HCEC 1CT (cell line): ENCODE measurements at places on chromosomes 16 and 17.

GRCh38 chr16:30528799-30529457 lies 2.6 kb upstream of the ZNF768 start:
- DNase-seq = no peak

DNA sequence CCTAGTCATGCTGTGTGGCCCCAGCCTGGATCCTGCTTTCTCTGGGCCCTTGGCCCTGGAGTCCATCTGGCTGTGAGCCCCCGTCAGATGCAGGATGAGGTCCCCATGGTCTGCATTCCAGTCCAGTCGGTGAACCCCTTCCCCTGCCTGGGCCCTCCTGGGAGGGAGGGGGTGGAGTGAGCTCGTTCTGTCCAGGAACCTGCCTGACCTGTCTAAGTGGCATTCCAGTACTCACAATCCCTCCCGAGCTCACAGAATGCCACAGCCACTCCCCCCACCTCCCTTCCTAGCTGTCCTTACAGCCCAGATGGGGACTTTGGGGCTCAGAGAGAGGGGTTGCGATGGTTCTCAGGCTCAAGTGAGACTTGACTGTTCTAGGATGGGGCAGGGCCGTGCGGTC lies 15.5 kb downstream of the SPNS2 start:
- no peak for DNase-seq

DNA sequence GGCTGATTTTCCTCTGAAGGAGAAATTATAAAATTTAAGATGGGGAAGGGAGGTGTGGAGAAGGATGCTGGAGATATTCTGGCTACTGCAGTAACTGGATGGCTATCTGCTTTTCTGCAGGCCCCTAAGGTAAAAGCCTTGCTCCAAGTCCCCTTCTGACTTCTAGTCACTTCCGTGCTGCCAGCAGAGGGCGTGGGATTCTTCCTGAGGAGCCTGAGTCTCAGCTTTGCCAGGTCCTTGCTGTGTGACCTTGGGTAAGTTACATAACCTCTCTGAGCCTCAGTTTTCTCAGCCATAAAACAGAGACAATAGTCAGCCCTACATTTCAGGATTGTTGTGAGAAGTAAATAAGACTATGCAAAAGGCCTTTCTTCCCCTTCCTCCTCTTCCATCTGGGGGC lies 24.3 kb upstream of the TMEM220 start:
- DNase-seq = peak; percentile 5

- DNase-seq = no peak
Measured at GRCh38 chr17:4897198-4897687, 2.1 kb upstream of the C17orf107 start.

DNA sequence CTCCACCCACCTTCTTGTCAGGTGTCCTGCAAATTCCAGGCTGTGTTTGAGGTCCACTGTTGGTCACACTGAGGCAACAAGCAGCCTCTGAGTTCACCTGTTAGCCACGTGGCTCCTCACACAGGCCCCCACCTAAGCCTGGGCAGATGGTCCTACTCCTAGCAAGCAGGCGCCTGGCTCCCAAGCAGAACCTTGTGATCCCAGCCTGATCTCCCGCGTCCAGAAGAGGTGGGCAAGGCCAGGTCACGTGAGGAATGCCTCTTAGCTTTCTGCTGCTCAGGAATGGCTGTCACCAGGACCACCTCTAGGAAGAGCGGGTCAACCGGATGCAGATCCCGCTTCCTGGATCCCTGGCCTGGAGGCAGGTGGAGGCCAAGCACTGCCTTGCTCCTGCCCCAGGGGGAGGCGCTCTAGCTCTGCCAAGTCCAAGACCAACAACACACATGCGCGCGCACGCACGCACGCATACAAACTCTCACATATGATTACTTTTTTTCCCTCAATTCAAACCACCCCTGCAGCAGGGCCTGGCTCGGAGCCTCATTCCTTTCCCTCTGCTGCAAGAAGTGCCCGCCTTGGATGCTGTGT lies 9.5 kb downstream of the CYB561 start:
- no peak for DNase-seq

GRCh38 chr17:41212524-41213169 lies 13.8 kb upstream of the KRTAP9-2 start:
- DNase-seq = no peak

- DNase-seq = no peak
Measured at GRCh38 chr16:54953461-54953860, 22.8 kb downstream of the IRX5 start.

GRCh38 chr16:4081521-4082021 lies 34.7 kb downstream of the ADCY9 start:
- no peak for DNase-seq

DNA sequence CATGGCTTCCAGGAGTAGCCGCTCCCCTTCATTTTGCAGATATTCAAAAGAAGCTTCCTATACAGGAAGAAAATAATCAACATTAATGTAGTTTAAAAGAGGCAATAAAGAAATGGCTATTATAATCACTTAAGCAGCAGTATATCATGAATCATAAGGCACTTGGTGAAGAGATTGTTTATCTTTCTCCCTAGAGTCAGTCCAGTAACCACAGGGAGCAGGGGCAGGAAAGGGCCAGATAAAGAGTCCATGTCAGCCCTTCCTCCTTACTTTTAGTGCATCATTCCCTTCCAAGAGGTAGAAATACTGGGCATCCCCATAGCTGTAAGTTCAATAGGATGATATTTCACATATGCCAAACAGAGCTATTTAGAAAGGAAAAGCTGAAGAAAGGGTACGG lies 184.6 kb upstream of the C17orf78 start:
- DNase-seq = peak; percentile 39

DNA sequence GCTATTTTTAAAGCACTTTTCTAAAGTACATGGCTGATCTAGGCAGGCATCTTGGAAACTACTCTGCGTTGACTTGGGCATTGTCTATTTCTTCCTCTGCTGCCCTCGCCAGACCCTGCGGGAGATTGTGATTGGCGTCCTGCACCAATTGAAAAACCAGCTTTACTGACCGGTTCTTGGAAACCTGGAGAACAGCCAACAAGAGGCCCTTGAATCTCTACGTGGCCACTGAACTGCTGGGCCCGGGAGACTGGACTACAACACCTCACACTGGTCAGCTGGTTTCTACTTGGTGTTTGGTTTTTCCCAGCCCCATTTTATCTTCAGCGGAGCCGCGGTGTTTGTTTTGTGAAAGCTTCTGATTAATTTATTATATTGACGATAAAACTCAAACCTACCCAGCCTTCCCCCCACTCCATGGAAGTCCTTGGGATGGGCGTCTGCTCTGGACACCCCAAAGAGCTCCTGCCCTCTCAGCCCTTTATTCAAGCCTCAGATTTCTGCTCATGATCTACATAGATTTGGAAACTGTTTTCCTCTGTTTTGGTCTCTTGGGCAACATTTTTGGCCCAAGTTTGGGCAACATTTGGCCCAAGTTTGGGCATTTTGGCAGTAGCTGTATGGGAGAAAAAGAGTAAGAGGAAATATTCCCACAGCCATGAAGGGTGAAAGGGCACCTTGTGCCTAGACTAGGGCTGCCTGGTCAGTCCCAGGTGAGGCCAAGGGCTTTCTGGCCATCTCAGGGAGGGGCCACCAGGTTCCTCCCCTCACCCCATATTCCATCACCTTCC lies 4.7 kb downstream of the MLX start:
- no peak for DNase-seq

DNA sequence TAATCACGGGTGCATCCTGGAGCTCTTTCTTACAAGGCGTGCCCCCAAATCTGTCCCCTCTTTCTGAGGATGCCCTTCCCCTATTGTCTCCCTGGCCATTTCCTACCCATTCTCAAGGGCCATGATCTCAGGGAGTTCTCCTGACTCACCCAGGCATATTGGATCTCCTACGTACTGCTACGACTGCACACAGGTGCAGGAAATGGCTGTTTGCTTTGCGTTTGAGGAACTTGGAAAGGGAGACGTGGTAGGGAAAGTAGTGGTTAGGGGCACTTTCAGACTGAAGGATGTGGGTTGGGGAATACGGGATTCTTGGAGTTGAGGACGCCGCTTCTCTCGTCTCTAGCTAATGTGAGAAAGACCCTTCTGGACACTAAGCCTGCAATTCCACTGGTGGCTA lies 18.7 kb upstream of the MEOX1 start:
- no peak for DNase-seq

GRCh38 chr16:67662653-67663010 lies 1.9 kb downstream of the PARD6A start:
- no peak for DNase-seq

DNA sequence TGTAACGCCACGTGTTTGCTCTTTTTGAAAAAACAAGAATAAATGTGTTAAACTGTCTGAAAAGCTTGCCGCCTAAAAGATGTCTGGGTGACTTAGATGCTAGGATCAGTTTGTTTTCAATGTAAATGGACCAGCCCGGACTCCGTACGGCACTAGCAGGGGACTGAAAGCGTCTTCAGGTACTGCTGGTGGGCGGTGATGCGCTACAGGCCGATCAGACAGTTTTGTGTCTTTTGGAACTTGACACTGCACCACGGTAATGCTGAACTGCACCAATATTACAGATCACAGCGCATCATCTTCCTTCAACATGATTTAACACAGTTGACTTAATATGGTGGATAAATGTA lies 727 bp upstream of the MBTPS1 start:
- peak; percentile 13 for DNase-seq

- no peak for DNase-seq
Measured at GRCh38 chr16:11299865-11300559, 18.9 kb upstream of the PRM1 start.

DNA sequence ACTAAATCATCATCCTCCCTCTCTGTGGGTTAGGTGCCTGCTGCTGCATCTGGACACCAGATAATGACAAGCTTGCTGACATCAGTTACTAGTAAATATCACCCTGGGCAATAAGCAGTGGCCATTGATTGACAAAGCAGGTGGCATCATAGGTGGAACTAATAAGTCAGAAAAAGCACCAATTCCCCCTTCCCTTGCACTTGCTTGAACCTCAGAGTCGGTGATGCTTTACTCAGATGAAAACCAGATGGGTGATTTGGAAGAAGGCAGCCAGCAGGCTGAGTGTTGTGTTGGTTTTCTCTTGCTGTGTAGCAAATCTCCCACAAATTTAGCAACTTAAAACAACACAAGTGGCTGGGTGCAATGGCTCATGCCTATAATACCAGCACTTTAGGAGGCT lies 146.9 kb upstream of the NOL11 start:
- DNase-seq = no peak

GRCh38 chr17:76726776-76727718 lies at the start of gene METTL23:
METTL23 (plus strand) TSS chr17:76726839; CDS start chr17:76729711, 2,872 bp downstream.
- peak; percentile 65 for DNase-seq

DNA sequence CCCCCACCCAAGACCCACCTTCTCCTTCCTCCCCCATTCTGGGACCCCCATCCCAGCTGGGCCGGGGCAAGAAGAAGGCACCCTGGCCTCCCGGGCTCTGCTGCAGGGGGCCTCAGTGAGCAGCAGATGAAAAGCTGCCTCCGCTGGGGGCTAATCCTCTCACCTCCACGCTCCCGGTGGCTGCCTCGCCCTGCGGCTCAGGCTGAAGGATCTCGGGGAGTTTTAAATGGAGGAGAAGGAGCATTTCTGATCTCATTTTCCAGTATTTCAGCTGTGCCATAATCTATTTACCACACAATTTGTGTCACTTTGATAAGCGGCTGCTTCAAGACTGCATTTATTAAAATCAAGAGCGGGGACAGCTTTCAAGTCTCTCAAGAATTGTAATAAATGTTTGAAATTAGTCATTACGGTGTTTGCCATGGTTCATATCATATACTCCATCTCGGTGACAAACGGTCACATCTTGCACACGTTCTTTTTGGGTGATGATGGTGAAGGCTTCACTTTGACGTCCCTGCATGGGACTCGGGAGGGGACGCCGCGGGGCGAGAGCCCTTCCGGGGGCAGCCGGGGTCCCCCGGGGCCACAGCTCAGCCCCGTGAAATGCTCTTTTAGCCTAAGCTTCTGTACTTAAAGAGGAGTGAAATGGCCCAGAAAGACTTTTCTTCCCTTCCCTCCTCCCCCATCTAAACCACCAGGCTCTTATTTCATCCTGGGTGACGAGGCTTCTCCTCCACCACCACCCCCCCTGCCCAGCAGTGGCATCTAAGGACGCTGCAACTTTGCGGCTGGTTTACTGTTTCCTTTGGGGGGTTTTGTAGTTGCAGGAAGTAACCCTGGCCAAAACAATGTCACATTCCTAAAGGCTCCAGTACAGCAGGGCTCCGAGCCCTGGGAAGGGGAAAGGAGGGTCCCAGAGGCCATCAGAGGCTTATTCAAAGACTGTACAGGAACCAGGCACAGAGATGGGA lies 313.1 kb upstream of the TNRC6C start:
- DNase-seq = no peak

- DNase-seq = peak; percentile 75
Measured at GRCh38 chr17:40024901-40025300, 9.7 kb downstream of the CSF3 start.

GRCh38 chr17:64491994-64492393 lies 4.9 kb downstream of the POLG2 start:
- no peak for DNase-seq

GRCh38 chr17:82767041-82767754 lies 15.3 kb downstream of the TBCD start:
- DNase-seq = peak; percentile 33

GRCh38 chr17:6548578-6549330 lies 7.6 kb downstream of the PITPNM3 start:
- DNase-seq = no peak

GRCh38 chr16:21940570-21940969 lies 12.6 kb upstream of the UQCRC2 start:
- DNase-seq = no peak

- DNase-seq = no peak
Measured at GRCh38 chr16:66689282-66689681, 7.3 kb downstream of the CMTM4 start.

DNA sequence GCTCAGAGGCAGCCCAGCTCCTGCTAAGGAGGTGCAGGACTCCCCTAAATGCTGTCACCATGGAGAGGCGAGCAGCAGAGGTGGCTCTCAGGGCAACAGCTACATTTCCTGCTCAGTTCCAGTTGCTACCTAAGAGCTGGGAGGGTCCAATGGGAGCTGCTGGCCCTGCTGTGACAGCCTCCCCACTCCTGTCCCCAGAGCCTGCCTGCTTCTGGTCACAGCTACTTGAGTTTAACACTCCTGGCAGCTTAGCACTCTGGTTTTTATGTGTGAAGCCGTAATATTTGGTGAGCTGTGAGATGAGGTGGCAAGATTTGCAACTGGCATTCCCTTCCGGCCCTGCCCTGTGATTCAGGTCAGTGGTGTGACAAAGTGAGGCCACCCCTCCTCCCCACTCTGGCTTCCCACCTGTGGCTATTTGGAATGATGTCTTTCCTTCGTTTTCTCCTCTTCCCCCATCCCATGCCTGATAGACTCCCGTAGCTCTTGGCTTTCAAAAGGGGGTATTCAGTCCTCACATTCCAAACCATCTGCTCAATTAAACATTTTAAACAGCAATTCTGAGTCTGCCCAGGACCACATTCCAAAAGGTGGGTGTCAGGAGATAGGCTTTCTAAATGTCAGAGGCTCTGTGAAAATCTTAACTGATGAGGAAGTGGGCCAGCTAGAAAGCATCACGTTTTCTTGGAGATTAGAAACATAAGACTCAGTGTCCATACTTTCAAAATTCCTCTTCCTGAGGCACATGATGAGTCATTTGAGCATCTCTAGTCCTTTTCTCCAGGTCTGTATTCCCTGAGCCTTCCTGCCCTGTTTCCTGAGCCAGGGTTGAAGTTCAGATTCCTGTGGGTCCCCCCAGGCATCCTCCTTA lies 42.6 kb upstream of the SKAP1 start:
- peak; percentile 72 for DNase-seq

- DNase-seq = no peak
Measured at GRCh38 chr17:51088287-51088686, 32.4 kb downstream of the SPAG9 start.
